ENCODE measurements at places on chromosomes 1 and 21. TPM values are rescaled to one million over a fixed set of nuclear protein-coding genes. Genes with fewer than 3 reads are reported as not detected.
A peak's percentile ranks its signal among the peaks of the same experiment; 100 is the strongest.

The PRMT6 gene
- 39.4 TPM for polyA plus RNA-seq

The PRR9 gene
- not detected for polyA plus RNA-seq

The ZSCAN20 gene
- 5.6 TPM for polyA plus RNA-seq

The MAB21L3 gene
- 0.73 TPM for polyA plus RNA-seq

The PHLDA3 gene
- 12.7 TPM for polyA plus RNA-seq

GRCh38 chr1:230335861-230336522 lies 90.1 kb downstream of the PGBD5 start:
- no peak for DNase-seq

GRCh38 chr1:53518775-53519174 lies 59.6 kb downstream of the DMRTB1 start:
- DNase-seq, result no peak

DNA sequence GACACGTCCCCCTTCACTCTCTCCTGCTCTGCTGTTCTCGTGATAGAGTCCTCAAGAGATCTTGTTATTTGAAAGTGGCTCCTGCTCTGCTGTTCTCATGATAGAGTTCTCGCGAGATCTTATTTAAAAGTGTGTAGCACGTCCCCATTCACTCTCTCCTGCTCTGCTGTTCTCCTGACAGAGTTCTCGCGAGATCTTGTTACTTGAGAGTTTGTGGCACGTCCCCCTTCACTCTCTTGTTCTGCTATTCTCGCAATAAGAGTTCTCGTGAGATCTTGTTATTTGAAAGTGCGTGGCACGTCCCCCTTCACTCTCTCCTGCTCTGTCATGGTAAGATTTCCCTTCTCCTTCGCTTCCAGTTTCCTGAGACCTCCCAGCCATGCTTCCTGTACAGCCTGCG lies 47.9 kb downstream of the SMYD3 start:
- DNase-seq, result no peak

- peak; percentile 21 for DNase-seq
These were observed 7.5 kb downstream of the CTPS1 start for GRCh38 chr1:40986956-40987355.

GRCh38 chr1:18580047-18580446 lies 50.6 kb upstream of the PAX7 start:
- peak; percentile 48 for DNase-seq

- no peak for DNase-seq
These were observed 125.4 kb downstream of the ZZZ3 start for GRCh38 chr1:77557053-77557452.

DNA sequence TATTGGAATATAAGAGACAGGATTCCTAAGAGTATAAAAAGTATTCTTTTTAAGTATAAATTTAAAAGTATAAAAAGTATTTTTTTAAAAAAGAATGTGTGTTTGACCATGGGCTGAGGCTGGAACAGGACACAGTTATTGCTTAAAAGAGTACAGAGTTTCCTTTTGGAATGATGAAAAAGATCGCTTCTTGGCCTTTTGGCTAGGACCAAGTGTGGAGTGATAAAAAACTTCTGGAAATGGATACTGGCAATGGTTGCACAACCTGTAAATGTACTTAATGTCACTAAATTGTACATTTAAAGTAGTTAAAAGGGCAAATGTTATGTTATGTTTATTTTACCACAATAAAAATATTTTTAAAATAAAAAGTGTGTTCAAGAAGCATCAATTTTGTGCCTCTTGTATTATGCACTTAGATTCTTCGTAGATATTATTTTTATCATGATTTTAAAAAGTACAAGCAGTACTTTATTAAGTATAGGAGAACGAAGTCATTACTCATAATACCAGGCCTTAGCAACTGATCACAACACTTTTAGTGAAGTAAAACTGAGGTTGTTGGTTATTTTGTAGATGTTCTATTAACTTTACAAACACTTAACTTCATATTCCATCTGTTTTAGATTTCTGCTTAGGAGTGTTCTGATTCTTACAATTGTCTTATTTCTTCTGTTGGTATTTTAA lies 389.1 kb upstream of the ZP4 start:
- no peak for DNase-seq

- no peak for DNase-seq
These were observed 166.2 kb downstream of the CLIC6 start for GRCh38 chr21:34834852-34835501.

DNA sequence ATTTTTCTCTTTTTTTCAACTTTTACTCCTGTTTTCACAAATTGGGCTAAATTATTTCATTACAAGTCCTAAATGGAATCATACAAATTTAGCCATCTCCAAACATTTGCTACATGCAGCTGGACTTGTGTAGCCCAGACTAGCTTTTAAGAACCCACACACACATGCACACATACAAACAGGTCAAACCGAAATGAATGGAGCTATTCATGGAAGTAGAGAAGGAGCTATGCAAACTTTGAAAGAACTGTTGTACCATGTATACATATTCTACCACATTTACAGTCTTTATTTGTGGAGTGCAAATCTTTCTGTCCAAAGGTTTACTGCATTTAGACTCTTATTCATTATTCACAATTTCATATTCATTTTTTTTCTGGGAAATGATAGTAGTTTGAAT lies 189.1 kb upstream of the RNPC3 start:
- DNase-seq, result no peak

- no peak for DNase-seq
These were observed 6.2 kb downstream of the C1QTNF12 start for GRCh38 chr1:1240348-1240732.

- no peak for DNase-seq
These were observed 32.9 kb downstream of the CLIC6 start for GRCh38 chr21:34701726-34702125.

DNA sequence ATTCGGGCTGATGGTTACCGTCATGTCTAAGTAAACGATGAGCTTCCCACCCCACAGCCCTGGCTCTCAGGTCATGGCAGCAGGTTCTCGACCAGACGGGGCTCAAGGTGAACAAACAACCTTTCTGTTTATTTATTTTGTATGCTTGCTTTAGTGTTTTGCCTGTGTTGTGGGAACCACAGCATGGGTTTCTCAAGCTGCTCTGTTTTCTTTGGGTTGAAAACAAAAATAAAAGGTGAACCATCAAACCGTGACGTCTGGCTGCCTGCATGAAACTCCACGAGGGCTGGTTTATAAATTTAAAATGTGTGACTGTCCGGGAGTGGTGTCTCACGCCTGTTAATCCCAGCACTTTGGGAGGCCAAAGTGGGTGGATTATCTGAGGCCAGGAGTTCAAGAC lies 28.0 kb downstream of the TMEM51 start:
- DNase-seq, result no peak

DNA sequence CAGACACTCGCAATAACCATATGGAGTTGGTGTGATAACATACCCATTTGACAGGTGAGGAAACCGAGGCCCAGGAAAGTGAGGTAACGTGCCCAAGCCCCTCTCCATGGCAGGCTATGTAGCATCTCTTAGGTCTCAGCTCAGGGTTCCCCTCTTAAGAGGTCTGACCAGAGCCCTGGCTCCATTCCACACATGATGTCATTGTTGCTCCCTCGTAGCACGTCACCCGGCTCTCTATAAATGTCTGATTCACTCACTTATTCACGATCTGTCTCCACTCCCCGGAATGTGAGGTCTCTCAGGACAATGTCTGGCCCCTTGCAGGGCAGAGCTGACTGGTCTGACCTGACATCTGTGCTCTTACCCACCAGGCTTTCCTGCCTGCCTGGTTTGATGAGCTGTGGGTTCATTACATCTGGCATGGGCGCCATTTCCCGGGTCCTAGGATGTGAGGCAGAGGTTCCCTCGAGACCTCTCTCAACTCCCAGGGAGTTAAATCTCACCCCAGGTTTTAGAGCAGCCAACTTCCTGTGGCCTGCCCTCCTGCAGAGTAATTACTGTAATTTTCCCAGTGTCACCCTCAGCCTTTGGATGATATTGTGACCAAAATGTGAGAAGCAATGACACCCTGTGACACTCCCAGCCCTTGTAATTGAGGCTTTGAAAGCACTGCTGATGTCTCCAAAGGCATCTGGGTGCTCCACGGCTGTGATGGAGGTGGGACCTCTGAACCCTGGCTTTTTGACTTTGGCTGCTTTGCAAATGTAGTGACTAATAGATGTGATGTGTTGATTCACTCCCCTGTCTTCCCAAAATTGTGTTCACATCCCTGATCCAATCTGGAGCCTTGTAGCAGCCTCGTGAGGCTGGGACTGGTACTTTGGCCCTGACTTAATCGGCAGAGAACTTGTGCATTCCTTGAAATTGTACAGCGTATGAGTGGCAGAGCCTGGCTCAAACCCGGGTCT lies 10.6 kb downstream of the ACTL8 start:
- no peak for DNase-seq

DNA sequence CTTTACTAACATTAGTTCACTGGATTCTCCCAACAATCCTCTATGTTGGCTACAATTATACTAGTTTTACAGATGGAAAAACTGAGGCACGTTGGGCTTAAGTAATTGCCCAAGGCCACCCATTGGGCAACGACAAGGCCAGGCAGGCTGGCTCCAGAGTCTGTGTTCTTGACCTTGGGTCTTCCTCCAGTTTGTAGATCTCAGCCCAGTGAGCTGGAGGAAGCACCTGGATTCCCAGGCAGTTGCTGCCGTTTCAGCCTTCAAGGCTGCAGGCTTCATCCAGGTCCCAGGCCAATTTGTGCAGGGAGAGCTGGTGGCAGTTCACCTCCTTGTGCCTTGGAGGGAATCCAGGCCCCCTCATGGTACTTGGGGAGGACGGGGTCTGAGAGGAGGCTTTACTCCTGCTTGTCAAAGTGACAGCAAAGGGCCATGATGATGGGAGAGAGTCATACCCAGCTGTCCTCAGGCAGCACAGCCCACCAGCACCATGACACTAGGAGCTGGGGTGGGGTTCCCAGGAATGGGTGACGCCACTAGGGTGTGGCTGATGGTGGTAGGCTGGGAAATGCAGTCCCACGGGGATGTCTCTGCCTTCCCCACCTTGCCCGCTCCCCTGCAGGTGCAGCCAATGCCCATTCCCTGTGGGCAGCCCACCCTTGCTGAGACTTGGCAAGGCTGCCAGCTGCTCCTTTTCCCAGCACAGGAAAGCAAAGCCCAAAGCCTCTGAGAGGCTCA lies 27.1 kb downstream of the PKP1 start:
- no peak for DNase-seq

GRCh38 chr1:15042866-15043265 lies 110.7 kb upstream of the TMEM51 start:
- DNase-seq, result no peak

DNA sequence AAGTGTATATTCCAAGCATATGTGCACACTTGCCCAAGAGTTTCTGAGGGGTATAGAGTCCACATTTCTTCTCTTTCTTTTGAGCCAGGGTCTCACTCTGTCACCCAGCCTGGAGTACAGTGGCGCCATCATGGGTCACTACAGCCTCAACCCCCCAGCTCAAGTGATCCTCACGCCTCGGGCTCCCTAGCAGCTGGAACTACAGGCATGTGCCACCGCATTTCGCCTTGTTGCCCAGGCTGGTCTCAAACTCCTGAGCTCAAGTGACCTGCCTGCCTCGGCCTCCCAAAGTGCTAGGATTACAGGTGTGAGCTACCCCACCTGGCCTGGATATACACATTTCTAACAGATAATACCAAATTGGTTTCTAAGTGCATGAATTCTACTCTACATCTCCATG lies 17.1 kb upstream of the SRP9 start:
- no peak for DNase-seq

DNA sequence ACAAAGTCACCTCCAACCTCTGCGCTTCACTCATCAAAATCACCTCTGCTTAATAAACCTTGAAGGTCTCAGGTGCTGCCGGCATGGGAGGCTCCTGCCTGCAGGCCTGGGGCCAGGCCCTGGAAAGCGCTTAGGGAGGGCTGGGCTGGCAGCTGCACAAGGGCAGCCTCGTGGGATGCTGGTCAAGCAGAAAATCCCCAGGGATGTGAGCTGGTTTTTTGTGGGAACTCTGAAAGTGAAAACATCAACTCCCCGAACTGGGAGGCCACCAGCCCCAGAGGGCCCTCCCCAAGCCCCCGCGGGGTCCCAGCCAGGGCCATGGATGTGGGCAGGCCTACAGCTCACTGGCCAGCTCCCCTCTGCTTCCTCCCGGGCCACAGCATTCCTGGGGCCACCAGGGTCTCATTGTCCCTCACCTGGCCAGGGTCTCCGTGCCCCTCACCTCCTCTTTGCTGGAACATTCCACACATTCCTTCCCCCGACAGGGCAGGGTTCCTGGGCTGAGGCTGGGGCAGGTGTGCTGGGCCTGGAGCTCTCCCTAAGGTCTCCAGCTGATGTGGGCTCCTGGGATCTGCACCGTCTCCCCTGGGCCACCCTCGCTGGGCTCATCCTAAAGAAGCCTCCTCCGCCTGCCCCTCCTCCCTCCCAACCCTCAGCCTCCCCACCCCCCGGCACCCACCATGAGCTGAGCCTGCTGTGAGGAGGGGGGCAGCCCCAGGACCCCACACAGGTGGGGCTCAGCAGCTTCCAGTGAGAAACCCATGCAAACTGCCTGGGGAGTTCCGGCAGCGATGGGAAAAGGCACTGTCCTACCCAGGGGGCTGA lies 36.0 kb upstream of the POFUT2 start:
- no peak for DNase-seq

DNA sequence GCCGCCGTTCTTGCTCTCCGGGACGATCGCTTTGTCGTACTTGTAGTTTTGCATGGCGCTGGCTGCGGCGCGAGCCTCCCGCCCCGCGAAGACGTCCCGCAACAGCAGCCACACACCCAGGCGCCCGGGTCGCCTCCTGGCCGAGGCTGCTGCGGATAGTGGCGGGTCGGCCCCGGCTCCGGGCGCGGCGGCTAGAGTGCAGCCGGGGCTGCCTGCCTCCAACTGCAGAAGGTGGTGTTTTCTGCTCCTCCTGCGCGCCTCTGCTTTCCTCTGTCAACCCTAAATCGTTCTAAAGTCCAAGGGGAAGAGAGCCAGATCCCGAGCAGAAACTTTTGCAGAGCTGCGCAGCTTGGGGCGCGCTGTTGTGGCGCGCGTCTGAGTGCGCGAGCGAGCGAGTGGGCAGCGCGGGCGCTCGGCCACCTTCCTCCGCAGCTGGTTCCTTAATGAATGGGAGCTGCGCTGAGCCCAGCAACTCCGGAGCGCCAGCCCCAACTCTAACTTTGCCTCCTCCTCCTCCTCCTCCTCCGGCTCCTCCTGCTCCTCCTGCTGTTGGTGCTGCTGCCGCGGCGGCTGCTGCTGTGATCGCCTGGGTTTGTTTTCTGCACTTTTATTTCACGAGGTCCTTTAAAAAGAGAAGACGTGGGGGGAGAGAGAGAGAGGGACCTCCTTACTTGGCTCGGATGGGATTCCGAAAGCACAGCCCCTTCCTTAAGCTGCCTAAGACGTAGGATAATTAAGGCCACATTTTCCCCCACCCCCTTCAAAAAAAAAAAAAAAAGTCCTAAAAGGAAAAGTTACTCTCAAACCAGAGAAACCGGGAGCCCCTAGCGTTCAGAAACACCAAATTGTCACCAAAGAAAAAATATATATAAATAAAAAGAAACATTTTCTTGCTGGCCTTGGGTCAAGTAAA lies at the start of gene PLPP3:
Gene PLPP3 (minus strand): TSS at position 601 of the 913 bp plus-strand sequence. CDS start 547 bp downstream, at position 54.
- DNase-seq, result peak; percentile 90

GRCh38 chr21:29230551-29231261 lies 68.0 kb upstream of the BACH1 start:
- DNase-seq, result no peak

- no peak for DNase-seq
These were observed 1054.7 kb upstream of the TMPRSS15 start for GRCh38 chr21:19458295-19458694.
